ENCODE measurements at places on chromosomes 11 and 22.

GRCh38 chr11:3638513-3638912 lies 3.3 kb downstream of the ART5 start:
- DNase-seq, result no peak

- no peak for DNase-seq
These were observed 136.8 kb downstream of the KIF18A start for GRCh38 chr11:27971171-27971570.

- no peak for DNase-seq
These were observed 42.2 kb downstream of the BIRC2 start for GRCh38 chr11:102389253-102389652.

- DNase-seq, result peak; percentile 62
These were observed at the start of gene TTLL12 for GRCh38 chr22:43186272-43187170. Gene TTLL12, minus strand, starts transcription at chr22:43187134. Its CDS starts 65 bp downstream, at chr22:43187069.

GRCh38 chr11:94787801-94788200 lies 19.6 kb downstream of the AMOTL1 start:
- DNase-seq, result no peak

DNA sequence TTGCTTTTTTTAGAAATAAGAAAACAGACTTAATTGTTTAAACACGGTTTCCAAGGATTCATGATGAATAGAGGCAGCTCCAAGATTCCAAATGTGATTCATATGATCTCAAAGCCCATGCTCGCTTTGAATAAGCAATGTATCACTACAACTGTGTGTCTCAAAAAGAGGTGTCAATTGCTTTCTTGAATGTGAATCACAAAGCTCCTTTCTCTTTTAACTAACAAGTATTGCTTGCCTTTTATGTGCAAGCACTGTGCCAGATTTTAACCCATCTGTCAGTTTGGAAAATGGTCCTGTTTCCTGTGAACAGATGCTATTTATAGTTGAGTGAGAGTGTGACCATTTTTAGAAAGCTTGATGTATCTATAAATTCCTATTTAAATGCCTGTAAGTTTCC lies 6.5 kb downstream of the OOSP1 start:
- no peak for DNase-seq

DNA sequence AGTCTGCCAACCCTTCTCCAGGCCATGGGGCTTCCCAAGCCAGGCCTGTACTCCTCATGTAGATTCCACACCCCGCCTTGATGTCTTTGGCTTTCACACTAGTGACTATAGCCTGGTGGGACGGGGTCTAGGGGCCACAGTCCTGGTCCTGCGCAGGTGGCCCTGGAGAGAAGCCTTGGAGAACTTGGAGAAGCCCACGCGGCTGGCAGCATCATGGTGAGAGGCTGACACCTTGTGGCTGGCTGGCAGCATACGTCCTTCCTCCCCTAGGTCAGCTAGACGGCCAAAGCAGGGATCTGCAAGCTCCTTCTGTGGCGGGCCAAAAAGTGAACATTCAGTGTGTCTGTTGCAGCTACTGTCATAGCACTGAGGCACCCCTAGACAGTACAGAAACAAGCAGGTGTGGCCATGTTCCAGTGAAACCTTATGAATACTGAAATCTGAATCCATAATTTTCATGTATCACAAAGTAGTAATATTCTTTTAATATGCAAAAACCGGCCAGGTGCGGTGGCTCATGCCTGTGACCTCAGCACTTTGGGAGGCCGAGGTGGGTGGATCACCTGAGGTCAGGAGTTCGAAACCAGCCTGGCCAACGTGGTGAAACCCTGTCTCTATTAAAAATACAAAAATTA lies 42.0 kb downstream of the FAM83F start:
- DNase-seq, result peak; percentile 73

DNA sequence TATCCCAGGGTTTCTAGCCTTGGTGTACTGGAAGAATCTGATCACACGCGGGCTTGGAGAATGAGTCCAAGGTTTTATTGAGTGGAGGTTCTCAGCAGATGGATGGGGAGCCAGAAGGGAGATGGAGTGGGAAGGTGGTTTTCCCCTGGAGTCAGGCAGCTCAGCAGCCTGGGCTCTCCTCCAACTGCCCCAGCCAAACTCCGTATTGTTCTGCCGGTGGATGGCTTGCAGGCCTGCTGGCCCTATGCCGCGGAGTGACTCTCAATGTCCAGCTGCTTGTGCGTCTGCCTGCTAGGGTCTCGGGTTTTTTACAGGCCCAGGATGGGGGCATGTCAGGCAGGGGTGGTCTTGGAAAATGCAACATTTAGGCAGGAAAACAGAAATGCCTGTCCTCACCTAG lies 162.4 kb upstream of the LMO1 start:
- DNase-seq, result no peak

DNA sequence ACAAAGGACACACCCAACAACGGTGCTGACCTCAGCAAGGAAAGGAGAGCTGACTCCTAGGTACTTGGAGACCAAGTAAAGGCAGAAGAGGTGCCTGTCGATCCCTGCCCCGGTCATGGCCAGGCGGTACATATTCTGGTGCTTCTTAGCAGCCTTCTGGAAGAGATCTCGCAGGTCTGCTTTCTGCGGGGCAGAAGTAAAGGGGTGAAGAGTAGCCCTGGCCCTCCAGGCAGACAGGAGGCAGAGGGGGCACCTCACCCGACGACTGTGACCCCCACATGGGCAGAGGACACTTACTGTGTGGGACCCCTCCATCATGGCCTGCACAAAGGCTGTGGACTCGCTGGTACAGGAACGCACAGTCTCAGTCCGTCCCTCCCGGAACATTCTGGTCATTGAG lies 7.4 kb downstream of the CPT1B start:
- DNase-seq, result no peak
